ENCODE measurements at places on chromosomes 2 and 18.
A peak's percentile ranks its signal among the peaks of the same experiment; 100 is the strongest.

- no peak for DNase-seq
These were observed 24.3 kb downstream of the SMAD7 start for GRCh38 chr18:48926420-48926857.

DNA sequence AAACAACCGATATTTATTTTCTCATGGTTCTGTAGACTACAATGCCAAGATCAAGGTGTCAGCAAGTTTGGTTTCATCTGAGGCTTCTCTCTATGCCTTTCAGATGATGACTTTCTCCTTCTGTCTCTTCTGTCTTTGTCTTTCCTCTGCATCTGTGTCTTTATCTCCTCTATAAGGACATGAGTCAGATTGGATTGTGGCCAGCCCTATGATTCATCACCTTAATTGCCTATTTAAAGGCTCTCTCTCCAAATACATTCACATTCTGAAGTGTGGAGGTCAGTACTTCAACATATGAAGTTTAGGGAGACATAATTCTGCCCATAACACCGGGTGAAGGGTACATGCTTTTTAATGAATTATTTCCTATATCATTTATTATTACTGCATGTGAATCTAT lies 71.2 kb upstream of the CNTNAP5 start:
- DNase-seq: no peak

GRCh38 chr18:50099725-50100407 lies 95.1 kb downstream of the MYO5B start:
- DNase-seq: no peak

- DNase-seq: no peak
These were observed 188.3 kb downstream of the ANKRD30B start for GRCh38 chr18:14936313-14936712.

GRCh38 chr2:169661265-169661664 lies 32.9 kb downstream of the CFAP210 start:
- DNase-seq: no peak

GRCh38 chr2:203535078-203535783 lies at the start of gene RAPH1:
Gene RAPH1 (minus strand): TSS chr2:203535301. CDS start chr2:203495353, 39,948 bp downstream.
- peak; percentile 53 for DNase-seq

- DNase-seq: no peak
These were observed 196.5 kb downstream of the SATB2 start for GRCh38 chr2:199261239-199261638.

DNA sequence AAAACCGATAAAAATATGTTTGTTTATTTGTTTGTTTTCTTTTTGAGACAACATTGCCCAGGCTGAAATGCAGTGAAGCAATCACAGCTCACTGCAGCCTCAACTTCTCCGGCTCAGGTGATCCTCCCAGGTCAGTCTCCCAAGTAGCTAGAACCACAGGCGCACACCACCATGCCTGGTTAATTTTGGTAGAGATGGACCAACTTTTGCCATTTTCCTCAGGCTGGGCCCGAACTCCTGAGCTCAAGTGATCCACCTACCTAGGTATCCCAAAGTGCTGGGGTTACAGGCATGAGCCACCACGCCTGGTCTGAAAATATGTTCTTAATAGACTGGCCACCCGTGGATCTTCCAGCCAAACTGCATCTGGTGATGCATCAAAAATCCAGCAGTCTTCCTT lies 1482.7 kb upstream of the NXPH2 start:
- DNase-seq: no peak

- no peak for DNase-seq
These were observed 4.3 kb downstream of the MZT2B start for GRCh38 chr2:130186391-130186790.

- DNase-seq: no peak
These were observed 1.0 kb upstream of the B3GNT7 start for GRCh38 chr2:231394211-231395141.

DNA sequence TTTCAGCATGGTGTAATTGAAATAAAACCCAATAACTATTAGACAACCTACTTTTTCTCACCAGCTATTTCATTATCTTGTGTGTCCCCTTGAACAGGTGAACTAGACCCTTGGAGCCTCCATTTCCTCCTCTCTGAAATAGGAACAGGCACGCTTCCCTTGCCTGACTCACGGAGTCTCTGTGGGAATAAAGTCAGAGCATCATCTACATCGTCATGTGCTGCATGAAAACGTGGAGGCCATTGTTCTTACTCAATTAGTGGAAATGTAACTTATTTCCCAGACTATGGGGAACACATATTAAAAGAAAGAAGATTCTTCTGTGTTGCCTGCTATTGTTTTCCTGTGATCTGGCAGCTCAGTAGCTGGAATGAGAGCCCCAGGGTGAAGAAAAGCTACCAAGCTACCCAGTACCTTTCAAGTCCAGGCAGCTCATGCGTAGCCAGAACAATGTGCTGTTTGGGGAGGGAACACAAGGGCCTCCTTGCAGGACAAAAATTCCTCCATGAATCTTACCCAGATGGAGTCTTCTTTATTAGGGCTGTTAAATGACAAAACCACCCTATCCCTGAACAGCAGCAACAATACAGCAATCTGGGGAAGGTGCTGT lies 59.8 kb downstream of the SOX11 start:
- no peak for DNase-seq

DNA sequence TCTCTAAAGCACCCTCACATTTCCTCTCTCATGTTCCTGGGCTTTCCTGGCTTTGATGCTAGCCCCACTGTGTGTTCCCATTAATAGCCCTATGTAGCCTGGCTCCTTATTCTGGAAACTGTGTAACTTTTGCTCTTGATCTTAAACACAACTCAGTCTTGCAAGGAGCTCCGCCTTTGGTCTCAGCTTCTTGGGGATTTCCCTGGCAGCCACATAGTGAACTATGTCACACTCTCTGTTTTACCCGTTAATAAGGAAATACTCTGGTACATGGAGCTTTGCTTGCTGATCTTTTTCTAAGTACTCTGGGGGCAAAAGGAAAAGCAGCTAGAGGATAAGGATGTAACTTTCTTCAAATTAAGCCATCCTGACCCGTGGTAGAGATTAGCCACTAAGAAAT lies 259.3 kb downstream of the NEDD4L start:
- DNase-seq: no peak

DNA sequence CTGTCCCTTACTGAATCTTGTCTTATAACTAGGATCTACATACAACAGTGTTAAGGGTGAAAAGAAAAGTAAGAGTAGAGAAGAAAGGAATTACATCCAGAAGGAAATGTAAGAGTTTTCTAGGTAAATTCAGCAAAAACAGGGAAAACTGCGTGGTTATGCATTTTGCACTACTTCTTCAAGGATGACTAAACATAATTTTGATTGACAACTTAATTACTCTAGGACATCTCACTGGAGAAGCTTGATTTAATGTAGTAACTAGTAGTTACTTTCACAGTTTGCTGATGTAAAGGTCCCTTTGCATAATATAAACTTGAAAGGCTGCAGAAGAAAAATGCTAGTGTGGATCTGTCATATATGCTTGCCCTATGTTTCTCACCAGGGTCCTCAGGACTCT lies 213.4 kb upstream of the CYP26B1 start:
- no peak for DNase-seq

DNA sequence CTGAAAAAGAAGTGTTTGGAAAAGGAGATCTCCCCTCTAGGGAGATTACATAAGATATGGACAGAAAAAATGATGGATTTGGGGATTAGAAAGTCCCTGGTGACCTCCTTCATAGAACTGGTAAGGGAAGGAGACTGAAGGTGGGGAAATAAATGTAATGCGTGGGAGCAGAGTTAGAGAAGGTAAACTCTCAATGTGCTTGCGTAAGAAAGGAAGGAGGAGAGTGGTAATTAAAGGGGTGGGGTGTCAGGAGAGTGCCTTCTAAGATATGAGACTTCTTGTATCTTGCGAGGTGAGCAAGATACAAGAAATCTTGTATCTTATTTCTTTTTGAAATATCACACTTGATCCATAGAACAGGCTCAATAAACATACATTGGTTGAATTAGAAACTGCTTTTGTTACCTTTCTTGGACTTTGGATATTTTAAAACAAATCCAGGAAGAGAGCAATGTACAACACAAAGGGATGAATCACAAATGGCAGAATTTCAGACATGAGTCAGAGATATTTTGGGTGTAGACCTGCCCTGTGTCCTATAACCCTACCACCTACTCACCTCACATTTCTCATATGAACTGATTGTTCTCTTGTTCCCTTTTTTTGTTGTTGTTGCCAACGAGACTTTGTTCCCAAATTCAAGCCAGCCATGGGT lies 342.4 kb downstream of the INSIG2 start:
- DNase-seq: no peak

DNA sequence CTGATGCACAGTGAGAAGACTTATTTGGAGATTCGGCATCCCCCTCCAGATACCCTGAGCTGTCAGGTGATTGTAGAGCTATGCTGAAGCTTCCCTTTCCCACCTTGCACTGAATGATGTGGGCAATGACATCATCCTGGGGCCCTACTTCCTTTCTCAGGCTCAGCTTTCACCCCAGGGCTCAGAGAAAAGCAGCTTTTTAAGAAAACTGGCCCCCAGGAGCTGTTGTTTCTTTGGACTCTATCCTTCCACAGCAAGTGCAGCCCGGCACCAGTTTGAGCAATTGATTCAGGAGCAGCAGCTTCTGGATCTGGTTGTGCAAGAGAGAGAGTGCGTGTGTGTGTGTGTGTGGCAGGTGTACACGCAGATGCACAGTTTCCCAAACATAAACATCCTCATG lies 251.3 kb downstream of the ANAPC1 start:
- no peak for DNase-seq

GRCh38 chr2:86764661-86765309 lies 25.9 kb downstream of the CD8A start:
- DNase-seq: no peak

GRCh38 chr2:10894264-10894935 lies 17.3 kb upstream of the KCNF1 start:
- no peak for DNase-seq

- DNase-seq: no peak
These were observed 87.2 kb upstream of the ATP8B1 start for GRCh38 chr18:57890266-57890665.

DNA sequence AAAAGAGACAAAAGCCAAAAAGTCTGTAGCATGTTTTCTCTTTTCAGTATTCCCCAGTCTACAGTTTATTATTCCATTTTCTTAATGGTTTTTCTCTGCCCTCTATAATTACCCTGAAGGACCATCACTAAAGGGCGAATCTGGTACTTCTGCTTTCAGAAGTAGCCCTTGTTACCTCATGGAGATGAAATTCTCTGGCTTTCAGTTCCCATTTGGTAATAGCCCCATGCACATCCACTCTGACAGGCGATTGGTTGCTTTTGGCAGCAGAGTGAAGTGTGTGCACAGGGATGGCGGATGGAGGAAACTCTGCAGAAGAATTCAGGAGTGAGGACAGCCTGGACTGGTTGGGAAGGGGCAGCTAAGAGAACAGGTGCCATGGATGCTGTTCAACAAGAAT lies 66.3 kb upstream of the NABP1 start:
- no peak for DNase-seq

- no peak for DNase-seq
These were observed 7.4 kb upstream of the IGFBP5 start for GRCh38 chr2:216702756-216703155.

GRCh38 chr2:74107071-74107470 lies 40.6 kb downstream of the BOLA3 start:
- DNase-seq: no peak

- no peak for DNase-seq
These were observed 22.0 kb upstream of the CYP1B1 start for GRCh38 chr2:38097988-38098385.

DNA sequence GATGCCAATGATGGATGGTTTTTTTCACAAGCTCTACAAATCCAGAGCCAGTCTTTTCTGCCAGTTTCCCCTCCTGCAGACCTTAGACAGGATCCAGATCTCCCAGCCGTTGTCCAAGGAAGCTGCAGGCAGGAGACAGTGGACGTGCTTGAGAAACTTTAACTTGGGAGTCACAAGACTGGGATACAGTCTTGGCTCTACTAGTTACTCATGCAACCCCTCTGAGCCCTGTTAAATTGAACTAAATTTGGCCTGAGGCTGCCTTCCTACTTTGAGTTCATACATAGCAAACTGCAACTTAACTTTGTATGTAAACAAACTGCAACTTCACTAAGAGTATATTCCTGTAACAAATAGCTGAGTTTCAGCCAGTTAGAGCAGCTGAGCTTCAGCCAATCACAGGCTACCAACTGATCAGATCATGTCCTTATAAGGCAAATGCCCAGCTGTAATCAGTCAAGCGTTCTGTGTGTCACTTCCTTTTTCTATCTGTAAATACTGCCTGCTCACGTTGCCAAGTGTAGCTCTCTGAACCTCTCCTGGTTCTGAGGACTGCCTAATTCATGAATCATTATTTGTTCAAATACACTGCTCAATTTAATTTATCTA lies 140.9 kb downstream of the CAPN13 start:
- DNase-seq: no peak

DNA sequence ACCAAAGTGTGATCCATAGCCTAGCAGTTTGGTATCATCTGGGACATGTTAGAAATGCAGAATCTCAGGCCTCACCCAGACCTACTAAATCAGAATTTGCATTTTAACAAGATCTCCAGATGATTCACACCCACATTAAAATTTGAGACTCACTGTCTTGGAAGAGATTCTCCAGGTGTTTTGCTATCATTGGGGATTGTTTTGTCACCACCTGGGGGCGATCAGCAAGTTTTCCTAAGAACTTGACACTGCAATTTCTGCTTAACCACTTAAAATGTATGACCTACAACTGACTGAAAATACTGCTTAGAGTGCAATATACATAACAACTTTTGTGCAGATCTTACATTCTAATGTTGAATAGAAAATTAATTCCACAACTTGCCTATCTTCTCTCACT lies 18.9 kb upstream of the ITGA4 start:
- no peak for DNase-seq

DNA sequence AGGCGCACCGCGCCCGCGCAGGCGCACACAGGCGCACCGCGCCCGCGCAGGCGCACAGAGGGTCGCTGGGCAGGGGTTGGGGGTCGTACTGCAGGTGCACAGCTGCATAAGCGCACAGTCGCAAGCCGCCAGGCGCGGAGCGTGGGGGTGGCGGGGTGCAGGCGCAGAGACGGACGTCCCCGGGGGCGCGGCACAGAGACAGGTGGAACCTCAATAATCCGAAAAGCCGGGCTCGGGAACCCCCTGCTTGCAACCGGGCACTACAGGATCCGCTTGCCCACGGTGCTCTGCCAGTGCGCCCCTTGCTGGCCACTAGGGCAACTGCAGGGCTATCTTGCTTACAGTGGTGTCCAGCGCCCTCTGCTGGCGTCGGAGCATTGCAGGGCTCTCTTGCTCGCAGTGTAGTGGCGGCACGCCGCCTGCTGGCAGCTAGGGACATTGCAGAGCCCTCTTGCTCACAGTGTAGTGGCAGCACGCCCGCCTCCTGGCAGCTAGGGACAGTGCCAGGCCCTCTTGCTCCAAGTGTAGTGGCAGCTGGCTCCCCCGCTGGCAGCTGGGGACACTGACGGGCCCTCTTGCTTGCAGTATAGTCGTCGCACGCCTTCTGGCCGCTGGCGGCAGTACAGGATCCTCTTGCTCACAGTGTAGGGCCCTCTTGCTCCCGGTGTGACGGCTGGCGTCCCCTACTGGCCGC lies 34.9 kb downstream of the FAM110C start:
- peak; percentile 73 for DNase-seq
